ENCODE measurements at places on chromosomes 7 and 10. TPM values are rescaled to one million over a fixed set of nuclear protein-coding genes. Genes with fewer than 3 reads are reported as not detected.

- no peak overlapping the region for H3K27ac ChIP-seq
- no peak for DNase-seq
- H3K27me3 ChIP-seq, result no peaks in the 10 kb centered on the region
- no peak overlapping the region for H3K4me3 ChIP-seq
- H3K36me3 ChIP-seq, result no peaks in the 10 kb centered on the region
These were observed 197.9 kb upstream of the BMPER start for GRCh38 chr7:33707427-33707826.

DNA sequence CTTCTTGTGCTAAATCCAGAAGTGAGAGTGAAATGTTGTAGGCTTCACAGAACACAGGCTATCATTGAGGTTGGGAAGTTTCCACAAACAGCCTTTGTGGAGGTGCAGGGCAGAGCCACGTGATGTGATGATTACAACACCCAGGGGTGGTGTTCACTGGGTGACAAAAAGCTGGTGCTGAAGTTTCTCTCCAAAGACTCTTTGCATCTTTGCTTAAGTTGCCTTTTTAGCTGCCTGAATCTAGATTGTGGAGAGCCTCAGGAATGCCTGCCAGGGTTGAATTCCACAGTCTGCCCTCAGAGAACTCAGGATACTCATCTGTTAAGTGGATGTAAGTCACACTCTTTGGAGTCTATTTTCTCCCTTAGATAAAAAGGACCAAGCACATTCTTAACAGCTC is 56.3 kb downstream of the PLXNA4 start:
- no peaks in the 10 kb centered on the region for H3K27me3 ChIP-seq
- no peak for DNase-seq
- no peaks in the 10 kb centered on the region for H3K4me1 ChIP-seq
- no peak overlapping the region for H3K4me3 ChIP-seq

- H3K27me3 ChIP-seq, result no peaks in the 10 kb centered on the region
- H3K36me3 ChIP-seq, result no peaks in the 10 kb centered on the region
- no peak overlapping the region for H3K4me3 ChIP-seq
- H3K27ac ChIP-seq, result no peak overlapping the region
- H3K4me1 ChIP-seq, result no peaks in the 10 kb centered on the region
These were observed 348.5 kb downstream of the GRID1 start for GRCh38 chr10:86017841-86018734.

The ASZ1 gene
- not detected for total RNA-seq

The INHBA gene
- total RNA-seq, result 55.3 TPM

The PNLIPRP3 gene
- total RNA-seq, result not detected

The ELN gene
- not detected for total RNA-seq

The ZNF248 gene
- total RNA-seq, result 115 TPM
